Stimulated activated CD4-positive, alpha-beta T cell treated with anti-CD3 and anti-CD28 coated beads, Interleukin-15, amount 100 ng/mL, for 24 hours (primary cell): ENCODE measurements at places on chromosomes 1 and 21.

GRCh38 chr1:240091614-240092300 lies at the start of gene FMN2:
Gene FMN2 (plus strand): TSS chr1:240091883. CDS start chr1:240092110, 227 bp downstream.
- DNase-seq, result peak; percentile 30

- DNase-seq, result no peak
Measured at GRCh38 chr1:93435443-93435842, 12.5 kb upstream of the FNBP1L start.

- DNase-seq, result no peak
Measured at GRCh38 chr1:40769815-40770214, 13.8 kb upstream of the KCNQ4 start.

DNA sequence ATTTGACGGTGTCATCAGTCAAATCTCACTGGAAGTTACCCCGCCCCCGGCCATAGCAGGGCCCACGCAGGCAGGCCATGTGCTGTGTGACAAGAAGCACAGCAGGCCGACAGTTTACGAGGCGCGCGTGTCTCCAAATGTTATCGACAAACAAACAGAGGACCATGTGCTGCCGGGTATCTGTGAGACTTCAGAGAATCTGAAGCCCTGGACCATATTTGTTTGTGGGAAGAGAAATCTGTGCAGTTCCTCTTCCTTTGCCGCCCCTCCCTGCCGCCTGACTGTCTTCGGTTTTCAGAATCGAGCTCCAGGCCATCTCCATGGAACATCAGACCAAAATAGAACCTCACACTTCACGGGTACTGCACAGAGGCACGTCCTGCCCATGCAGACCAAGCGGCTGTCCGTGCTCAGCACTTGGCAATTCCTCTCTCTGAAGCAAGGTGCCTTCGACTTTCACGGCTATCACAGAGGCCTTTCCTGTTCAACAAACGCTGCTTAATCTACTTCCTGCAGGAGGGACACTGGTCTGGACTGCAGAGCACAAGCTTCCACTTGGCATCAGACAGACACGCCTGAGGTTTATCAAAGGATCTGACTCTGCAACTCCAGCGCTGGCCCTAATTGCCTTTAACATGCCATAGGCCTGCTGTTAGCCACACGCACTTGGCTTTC lies 135.7 kb upstream of the KRTAP19-8 start:
- DNase-seq, result peak; percentile 72

- DNase-seq, result no peak
Measured at GRCh38 chr1:107762751-107763390, 202.1 kb downstream of the VAV3 start.

- peak; percentile 71 for DNase-seq
Measured at GRCh38 chr1:27605796-27606707, 2.1 kb upstream of the AHDC1 start.

- DNase-seq, result peak; percentile 63
Measured at GRCh38 chr1:153677718-153678518, 570 bp upstream of the NPR1 start.

GRCh38 chr1:241787691-241788090 lies 60.3 kb upstream of the EXO1 start:
- no peak for DNase-seq

GRCh38 chr1:156465747-156466365 lies 34.7 kb downstream of the MEF2D start:
- no peak for DNase-seq

DNA sequence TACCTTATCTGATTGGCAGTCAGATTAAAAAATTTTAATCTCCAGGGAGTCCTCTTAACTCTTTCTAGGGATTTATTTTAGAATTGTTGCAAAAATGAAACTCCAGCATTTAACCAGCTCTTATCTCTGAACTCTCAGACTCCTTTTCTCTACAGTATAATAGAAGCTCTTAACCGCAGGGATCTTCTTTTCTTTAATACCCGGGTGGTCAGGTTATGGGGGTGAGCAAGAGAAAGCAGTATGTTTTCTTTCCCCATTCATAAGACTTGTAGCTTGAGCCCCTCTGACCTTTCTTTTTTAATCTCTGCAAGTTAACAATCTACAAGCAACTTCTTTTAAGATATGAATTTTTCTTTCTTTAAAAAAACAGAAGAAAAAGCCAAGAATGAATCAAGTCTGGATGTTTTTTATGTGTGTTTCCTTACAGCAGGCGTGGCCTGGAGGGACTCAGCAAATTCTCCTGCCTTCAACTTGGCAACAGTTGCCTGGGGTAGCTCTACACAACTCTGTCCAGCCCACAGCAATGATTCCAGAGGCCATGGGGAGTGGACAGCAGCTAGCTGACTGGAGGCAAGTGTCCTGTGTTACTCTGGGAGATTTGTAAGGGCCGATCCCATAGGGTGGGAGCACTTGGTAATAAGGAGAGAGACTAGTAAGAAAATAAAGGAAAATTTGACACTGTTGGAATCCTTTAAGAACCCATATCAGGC lies 13.4 kb upstream of the OLFML3 start:
- no peak for DNase-seq

- no peak for DNase-seq
Measured at GRCh38 chr1:86154571-86155050, 2.0 kb downstream of the COL24A1 start.

DNA sequence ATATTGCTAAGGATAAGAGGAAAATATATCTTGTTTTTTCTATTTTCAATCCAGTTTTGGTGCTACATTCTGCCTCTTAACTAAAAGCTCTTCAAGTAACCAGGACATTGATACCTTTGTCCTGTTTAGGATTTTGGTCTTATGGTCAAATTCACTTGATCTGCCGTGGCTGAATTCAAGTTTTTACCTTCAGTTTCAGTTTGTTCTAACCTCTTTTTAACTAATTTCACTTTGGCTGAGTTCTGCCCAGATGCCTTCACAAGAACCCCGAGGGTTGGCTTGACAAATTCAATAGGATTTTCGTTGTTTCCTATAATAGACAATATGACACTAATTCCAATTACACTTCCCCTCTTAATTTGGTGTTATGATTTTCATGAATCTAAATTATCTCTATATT lies 84.5 kb upstream of the C1orf21 start:
- DNase-seq, result no peak

- DNase-seq, result no peak
Measured at GRCh38 chr1:67018574-67018973, 35.4 kb downstream of the SLC35D1 start.

- DNase-seq, result no peak
Measured at GRCh38 chr1:191582169-191582568, 576.1 kb upstream of the RGS18 start.

DNA sequence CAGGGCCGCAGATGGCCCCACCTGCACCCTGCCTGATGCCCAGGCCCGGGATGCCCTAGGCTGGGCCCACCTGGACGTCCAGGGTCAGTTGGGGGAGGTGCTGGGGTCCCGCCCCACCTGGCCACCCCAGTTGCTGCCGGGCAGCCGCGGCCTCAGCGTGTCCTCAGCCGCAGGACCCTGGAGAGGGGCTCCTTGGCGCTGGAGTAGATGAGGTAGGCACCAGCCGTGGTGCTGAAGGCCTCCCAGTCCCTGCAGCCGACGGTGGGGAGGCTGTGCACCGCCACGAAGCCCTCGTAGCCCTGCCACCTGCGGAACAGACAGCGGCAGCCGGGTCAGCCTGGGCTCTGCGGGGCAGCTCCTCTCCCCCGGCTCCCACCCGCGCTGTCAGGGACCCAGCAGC lies 40.4 kb downstream of the KRTAP10-1 start:
- DNase-seq, result no peak

DNA sequence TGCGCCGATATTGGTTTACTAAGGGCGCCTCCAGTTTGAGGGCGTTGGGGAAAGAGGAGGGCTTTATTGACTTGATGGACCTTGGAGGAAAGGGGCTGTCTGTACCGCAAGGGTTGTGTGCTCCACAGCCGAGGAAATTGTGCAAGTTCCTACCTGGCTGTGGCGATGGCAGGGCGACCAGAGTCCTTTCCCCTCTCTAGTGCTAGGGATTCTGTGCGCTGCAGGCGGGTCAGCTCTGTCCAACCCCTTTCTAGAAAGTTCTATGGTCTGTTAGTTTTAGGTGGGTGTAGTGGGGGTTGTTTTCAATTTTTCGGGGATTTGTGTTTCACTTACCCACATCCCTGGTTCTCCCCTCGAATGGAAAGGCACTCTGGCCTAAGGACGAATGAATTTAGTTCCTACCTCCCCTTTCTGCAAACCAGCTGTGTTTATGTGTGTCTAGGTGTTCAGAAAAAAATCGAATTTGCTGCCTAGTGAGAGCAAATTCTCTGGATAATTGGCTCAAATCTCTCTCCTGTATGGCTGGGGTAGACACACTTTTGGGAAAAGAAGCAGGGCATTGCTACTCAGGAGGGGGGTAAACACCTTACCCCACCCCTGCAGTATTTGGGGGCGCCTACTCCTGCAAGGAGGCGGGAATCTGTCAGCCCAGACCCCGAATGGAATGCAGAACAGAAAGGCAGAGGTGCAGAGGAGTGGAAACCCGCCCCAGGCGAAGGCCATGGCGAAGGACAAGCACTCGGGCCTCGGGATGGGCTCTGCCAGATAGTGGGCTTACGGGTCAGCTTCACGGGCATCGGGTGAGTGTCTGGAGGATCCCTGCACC lies 2.0 kb downstream of the DMBX1 start:
- DNase-seq, result no peak

- DNase-seq, result no peak
Measured at GRCh38 chr1:153771261-153771660, 3.9 kb upstream of the SLC27A3 start.

DNA sequence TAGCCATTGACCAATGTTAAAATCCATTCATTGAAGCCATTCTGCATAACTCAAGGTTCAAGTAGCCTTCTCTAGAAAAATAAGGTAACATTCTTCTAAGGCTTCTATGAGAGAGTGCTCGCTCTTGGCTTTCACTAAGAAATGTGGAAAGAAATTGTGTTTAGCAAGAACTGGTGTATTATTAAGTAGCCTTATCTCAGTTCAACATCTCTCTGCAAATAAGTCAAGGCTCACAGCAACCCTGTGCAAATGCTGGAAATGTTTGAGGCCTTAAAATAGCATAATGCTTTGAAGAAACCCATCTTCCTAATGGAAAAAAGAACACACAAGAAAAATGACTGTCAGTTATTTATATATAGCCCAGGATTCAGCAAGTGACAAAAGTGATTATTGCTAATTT lies 254.1 kb upstream of the PROX1 start:
- DNase-seq, result no peak

- DNase-seq, result no peak
Measured at GRCh38 chr1:15168479-15168878, 14.9 kb downstream of the TMEM51 start.

DNA sequence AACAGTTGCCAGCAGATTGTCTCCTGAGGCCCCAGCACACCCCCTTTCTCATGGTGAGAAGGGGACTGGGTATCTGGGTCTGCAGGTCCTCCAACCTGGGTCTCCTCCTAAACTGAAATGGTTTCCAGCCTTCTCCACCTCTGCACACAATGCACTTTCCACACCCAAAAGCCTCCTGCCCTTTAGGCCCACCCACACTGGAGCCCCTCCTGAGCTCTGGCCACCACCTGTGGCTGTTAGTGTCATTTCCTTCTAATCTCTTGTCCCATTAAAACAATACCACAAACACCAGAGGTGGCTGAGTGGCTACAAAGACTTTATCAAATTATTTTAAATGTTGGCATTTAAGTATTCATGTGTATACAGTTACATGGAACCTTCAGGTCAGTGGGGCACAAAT lies 11.5 kb downstream of the GPR3 start:
- no peak for DNase-seq

DNA sequence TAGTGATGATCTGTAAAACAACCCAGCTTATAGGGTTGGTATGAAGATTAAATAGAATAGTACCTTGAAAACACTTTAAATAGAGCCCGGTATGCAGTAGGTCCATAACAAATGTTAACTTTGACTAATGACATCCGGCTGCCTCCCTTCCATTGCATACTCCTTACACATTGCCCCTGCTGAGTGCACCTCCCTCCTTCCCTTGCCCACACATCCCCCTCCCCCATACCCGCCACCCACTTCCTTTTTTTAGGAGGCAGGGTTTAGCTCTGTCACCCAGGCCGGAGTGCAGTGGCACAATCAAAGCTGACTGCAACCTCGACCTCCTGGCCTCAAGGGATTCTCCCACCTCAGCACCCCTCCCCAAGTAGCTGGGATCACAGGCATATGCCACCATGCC lies 24.4 kb upstream of the ZC3H12A start:
- DNase-seq, result peak; percentile 39

- DNase-seq, result no peak
Measured at GRCh38 chr21:26168371-26168770, 2.2 kb downstream of the APP start.

- DNase-seq, result no peak
Measured at GRCh38 chr1:184075055-184076029, 23.8 kb downstream of the TSEN15 start.

- peak; percentile 28 for DNase-seq
Measured at GRCh38 chr1:39671433-39671792, 494 bp downstream of the NT5C1A start.

DNA sequence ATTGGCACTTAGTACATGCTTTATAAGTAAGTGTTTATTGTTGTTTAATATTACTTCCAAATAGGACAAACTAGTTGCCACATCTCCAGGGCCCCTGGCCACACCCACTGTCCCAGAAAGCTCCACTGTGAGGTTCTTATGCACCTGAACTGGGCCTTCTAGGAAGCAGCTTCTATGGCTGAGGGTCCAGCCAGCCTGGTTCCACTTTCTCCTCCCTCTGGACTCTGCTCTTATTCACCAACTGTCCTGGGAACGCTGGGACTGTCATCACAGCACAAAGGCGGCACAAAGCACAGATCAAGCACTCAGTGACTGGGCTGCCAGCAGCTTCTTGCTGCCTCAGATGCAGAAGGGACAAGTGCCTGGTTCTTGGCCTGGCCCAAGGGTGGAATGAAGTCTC lies 29.6 kb upstream of the ZNF648 start:
- no peak for DNase-seq

- DNase-seq, result no peak
Measured at GRCh38 chr1:169260478-169261151, 107.0 kb downstream of the NME7 start.

GRCh38 chr1:82466891-82467290 lies 666.2 kb downstream of the ADGRL2 start:
- DNase-seq, result no peak

- DNase-seq, result no peak
Measured at GRCh38 chr1:19400192-19400611, 85.1 kb downstream of the CAPZB start.

GRCh38 chr1:173802961-173803360 lies 21.5 kb upstream of the DARS2 start:
- no peak for DNase-seq
